CD4-positive, alpha-beta memory T cell (primary cell): ENCODE measurements at places on chromosomes 7 and 10.

DNA sequence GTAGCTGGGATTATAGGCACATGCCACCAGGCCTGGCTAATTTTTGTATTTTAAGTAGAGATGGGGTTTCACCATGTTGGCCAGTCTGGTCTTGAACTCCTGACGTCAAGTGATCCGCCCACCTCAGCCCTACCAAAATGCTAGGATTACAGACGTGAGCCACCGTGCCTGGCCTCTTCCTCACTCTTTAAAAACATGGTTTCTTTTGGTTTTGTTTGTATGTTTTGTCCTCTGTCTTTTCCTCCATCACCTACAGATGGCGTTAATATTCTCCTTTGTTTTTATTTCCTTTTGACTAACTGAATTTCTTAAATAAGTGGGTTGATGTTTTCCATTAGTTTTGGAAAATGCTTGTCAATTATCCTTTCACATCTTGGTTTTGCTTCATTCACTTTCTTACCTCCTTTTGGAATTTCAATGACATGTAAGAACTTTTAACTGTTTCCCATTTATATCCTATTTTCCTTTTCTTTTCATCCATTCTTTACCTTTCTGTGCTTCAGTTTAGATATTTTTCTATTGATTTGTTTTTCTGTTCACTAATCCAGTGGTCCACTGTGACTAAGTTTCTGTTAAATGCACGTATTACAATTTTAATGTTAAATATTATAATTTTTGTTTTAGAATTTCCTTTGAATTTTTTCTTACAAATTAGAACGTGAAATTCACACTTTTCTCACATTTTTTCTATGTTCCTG, 104.1 kb downstream of the ZNF467 start:
- no peaks in the 10 kb centered on the region for H3K36me3 ChIP-seq
- H3K27me3 ChIP-seq = no peaks in the 10 kb centered on the region
- H3K27ac ChIP-seq = no peak overlapping the region
- H3K4me3 ChIP-seq = no peak overlapping the region

- no peak for DNase-seq
- no peak overlapping the region for H3K4me3 ChIP-seq
- H3K4me1 ChIP-seq = no peaks in the 10 kb centered on the region
- no peak overlapping the region for H3K27ac ChIP-seq
- H3K27me3 ChIP-seq = no peaks in the 10 kb centered on the region
Measured at GRCh38 chr7:25665374-25665773, 437.1 kb upstream of the NPVF start.

DNA sequence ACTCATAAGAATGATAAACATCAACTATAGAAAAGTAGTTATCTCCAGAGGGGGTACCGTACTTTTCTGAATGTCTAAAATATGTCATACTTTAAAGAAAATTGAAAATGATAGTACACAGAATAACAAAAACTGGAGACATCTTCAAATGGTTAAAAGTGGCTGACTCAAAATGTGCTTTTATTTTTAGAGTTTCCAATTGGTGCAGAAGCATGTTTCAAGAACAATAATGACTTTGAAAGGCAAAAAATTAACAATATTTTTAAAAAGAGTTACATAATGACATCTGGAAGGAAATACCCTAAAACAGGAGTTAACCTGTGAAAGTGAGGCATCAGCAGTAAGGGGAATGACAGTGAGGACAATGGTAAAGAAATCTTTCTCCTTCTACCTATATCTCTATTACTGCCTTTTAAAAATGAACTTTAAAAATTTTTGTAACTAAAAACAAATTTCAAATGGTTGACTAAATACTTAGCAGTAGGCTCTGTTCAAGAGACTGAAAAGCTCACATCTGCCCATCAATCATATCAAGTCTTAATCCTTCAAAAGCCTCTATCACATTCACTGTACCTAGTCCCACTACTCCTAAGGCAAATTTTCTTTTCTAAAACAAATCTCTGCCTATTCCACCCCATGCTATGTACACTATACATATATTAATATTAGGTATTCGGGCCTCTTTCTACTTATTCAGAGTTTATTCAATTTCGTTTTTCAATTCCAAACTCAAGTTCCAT, 3.0 kb downstream of the ASZ1 start:
- no peaks in the 10 kb centered on the region for H3K4me1 ChIP-seq
- no peak overlapping the region for H3K4me3 ChIP-seq
- no peaks in the 10 kb centered on the region for H3K27me3 ChIP-seq
- no peaks in the 10 kb centered on the region for H3K36me3 ChIP-seq
- no peak for DNase-seq
- H3K27ac ChIP-seq = no peak overlapping the region

DNA sequence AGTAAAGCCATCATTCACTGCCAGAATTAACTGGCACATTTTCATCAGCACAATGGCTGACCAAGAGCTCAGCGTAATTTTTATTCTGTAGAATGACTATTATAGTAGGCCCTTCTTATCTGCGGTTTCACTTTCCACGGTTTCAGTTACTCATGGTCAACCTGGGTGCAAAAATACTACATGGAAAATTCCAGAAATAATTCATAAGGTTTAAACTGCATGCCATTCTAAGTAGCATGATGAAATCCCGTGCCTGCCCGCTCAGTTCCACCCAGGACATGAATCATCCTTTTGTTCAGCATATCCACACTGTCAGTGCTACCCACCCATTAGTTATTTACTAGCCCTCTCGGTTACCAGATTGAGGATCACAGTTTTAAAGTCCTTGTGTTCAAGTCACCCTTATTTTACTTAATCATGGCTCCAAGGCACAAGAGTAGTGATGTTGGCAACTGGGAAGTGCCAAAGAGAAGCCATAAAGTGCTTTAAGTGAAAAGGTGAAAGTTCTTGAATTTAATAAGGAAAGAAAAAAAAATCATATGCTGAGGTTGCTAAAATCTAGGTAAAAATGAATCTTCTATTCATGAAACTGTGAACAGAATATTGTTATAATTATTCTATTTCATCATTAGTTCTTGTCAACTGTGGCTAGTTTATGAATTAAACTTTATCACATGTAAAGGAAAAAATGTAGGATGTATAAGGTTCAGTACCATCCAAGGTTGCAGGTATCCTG, 204.9 kb downstream of the DOCK4 start:
- no peaks in the 10 kb centered on the region for H3K27me3 ChIP-seq
- H3K27ac ChIP-seq = no peak overlapping the region
- no peak for DNase-seq
- H3K4me3 ChIP-seq = no peak overlapping the region
- H3K4me1 ChIP-seq = no peaks in the 10 kb centered on the region

GRCh38 chr7:134932707-134933370, 53.5 kb upstream of the AGBL3 start:
- H3K27me3 ChIP-seq = no peaks in the 10 kb centered on the region
- DNase-seq = no peak
- no peaks in the 10 kb centered on the region for H3K36me3 ChIP-seq
- no peak overlapping the region for H3K27ac ChIP-seq
- H3K4me1 ChIP-seq = no peaks in the 10 kb centered on the region

DNA sequence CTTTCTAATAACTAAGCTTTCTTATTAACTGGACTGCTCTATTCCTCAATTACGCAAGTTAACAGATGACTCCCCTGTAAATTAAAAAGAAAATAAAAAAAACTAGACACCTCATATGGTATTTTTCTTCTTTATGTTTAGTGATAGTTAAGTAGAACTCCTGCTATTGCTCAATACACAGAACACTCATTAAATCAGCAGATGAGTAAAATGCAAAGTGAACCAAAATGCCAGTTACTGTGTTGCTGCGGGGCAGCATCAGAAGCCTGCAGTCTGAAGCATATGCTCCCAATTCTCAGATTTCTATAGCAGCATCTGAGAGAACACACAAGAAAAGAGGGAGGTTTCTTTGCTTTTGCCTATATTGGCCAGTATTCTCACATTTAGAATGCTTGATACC, 28.4 kb downstream of the CDK6 start:
- H3K27me3 ChIP-seq = no peaks in the 10 kb centered on the region
- no peak overlapping the region for H3K4me3 ChIP-seq
- H3K36me3 ChIP-seq = no peaks in the 10 kb centered on the region
- H3K4me1 ChIP-seq = peaks cover 22% of the 10 kb centered on the region

DNA sequence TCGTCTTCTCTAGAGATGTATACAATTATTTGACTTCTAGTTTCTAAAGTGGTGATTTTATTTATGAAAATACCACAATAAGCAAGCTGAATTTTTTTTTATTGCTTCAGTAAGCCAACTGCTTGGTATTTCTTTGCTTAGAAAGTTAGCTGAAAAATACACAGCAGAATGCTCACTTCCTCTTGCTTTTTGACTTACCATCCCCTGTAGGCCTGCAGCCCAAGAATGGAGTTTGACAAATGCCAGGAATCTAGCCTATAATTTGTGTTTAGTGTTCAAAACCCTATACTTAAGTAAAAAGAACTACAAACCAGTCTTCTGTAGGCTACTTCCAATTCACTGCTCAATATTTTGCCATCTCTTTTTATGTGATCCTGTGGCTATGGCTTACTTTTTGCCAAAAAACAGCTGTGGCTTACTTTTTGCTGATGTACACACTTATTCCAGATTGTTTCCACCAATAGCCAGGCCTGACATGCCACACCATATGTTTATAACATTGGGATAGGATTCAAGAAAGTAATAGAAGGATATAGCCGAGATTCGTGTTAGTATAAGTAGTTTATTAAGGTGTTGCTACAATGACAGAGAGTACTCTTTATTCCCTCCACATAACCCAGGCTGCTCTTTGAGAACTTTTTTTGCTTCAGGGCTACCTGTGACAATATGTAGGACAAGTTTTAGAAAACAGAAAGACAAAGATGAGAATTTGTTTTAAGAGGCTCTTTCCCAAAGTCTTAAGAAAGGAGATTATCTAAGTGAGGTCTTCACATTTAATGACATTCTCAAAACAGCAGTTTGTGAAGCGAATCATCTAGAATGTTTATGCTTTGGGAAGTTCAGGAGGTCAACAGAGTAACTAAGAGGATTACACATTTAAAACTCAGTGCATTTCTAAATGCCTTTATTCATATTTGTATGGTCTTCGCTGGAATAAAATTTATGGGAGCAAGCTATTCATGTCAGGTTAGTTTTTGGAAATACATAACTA, 263.9 kb upstream of the FZD1 start:
- H3K4me3 ChIP-seq = no peak overlapping the region
- DNase-seq = no peak
- H3K4me1 ChIP-seq = no peaks in the 10 kb centered on the region
- no peaks in the 10 kb centered on the region for H3K27me3 ChIP-seq
- no peak overlapping the region for H3K27ac ChIP-seq
- no peaks in the 10 kb centered on the region for H3K36me3 ChIP-seq

GRCh38 chr7:121385056-121385799, 10.9 kb downstream of the FAM3C start:
- H3K36me3 ChIP-seq = no peaks in the 10 kb centered on the region
- DNase-seq = no peak
- no peak overlapping the region for H3K4me3 ChIP-seq
- H3K4me1 ChIP-seq = peaks cover 47% of the 10 kb centered on the region
- no peak overlapping the region for H3K27ac ChIP-seq
